ENCODE measurements at places on chromosomes 11 and 22. TPM values are rescaled to one million over a fixed set of nuclear protein-coding genes. Genes with fewer than 3 reads are reported as not detected.

DNA sequence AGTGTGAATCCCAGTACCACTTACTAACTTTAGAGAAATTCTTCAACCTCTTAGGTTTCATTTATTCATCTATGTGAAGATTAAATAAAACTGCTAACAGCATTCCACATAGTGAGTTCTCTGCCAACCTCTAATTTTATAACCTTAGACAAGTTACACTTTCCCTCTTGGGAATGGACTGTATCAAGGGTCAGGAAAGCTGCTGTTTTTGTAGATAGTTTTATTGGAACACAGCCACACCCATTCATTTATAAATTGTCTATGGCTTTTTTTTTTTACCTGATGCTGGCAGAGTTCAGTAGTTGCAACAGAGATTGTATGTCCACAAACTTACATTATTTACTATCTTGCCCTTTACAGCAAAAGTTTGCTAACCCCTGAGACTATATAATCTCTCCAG is 81.1 kb downstream of the PAK1 start:
- DNase-seq = no peak

EXPH5 gene
- 4.2 TPM for total RNA-seq

DNA sequence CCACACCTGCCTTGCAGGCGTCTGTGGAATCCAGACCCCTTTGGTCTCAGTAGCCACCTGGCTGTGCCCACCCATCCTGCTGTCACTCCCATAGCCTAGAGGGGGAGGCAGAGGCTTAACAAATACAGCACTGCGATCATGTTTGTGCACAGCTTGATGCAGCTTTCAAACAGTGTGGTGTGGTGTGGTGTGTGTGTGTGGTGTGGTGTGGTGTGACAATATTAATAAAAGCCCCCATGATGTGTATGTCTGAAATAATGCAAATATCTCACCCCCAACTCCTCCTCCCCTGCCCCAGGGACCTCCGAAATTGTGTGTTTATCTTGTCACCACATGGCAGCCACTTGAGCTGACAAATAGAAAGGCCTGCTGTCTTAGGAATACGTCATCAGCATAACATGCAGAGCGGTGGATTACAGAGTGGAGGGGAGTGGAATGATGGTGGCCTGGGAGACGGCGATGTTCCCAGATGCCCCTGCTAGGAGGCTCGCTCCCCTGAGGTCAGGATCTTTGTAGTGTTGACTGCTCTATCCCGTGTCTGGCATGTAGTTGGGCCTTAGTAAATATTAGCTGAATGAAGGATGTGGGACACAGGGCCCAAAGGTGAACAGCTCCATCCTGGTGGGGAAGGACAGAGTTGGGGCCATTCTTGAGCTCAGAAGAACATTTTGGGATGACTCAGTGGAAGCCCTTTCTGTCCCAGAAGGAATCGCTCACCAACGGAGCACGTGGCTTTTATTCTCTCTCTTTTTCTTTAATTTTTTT is 2.8 kb downstream of the PDXP start:
- DNase-seq = no peak

INPP5J gene
- total RNA-seq = 1.0 TPM

GRCh38 chr22:23677701-23677995 is 13.2 kb upstream of the RGL4 start:
- DNase-seq = no peak

DNA sequence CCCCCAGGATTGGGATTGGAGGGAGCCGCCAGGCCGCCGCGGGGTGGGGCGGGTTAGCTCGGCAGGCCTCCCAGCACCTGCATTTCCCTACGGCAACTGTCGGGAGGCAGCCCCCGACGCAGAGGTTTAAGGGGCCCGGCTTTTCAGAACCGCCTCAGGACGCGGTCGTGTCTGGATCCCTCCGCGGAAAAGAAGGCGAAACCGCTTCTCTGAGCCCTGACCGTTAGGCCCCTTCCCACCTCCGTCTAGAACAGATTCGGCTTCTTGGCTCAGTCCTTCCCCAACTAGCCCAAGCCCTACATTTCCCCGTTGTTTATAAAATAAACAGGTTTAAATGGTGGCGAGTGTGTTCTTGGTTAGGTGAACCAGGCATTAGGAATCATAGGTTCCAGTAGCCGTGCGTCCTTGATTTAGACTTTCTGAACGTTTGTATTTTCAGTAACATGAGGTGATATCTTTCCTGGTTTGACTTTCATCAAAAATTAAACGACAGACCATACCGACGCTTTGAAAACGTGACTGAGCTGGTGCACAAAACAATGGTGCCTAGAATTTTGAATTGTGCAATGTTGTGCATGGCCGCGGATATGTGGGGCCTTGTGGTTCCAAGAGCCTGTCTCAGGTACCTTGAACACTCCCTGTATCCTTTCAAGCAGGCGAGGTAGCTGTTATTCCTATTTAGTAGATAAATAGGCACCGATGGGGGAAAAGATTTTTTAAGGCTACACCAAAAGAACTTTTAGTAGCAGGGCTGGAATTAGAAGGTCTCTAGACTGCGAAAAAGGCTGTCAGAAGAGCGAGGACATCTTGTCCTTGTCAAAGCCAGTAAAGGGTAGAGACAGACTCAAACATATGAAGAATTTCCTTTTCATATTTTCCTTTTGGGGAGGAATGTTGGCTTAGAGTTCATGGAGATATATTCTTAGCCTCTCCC is 1.2 kb upstream of the HSPA8 start:
- no peak for DNase-seq

GRCh38 chr11:132186699-132187098 is 816.3 kb downstream of the NTM start:
- DNase-seq = no peak

DNA sequence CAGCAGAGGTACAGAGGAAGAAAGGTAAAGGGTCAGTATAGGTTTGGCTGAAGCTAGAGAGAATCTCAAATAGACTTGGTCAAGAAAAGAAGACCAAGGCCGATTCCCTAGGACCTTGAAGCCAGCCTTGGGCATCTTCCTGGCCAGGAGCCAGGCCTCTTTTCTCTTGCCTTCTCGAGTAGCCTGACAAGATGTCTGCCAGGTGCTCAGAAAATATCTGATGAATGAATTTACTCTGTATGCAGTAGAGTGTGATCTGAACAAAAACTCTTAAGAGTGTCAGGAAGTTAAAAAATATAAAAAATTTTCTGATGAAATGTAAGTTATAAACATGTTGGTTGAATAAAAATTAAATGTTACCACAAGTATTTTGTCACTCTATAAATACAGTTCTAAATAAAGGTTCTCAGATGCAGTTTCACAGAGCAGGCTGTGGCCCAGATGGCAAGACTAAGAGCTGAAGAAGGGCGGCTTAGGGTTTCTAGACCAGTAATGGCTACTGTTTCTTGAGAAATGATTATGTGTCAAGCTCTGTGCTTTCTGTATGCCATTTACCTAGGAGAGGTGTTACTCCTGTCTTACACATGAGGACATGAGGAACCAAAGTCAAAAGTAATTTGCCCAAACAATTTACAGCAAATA is 98.1 kb downstream of the ATXN10 start:
- DNase-seq = no peak
